Vagina (tissue), 2 donors: ENCODE measurements at places on chromosomes 3 and 15.

DNA sequence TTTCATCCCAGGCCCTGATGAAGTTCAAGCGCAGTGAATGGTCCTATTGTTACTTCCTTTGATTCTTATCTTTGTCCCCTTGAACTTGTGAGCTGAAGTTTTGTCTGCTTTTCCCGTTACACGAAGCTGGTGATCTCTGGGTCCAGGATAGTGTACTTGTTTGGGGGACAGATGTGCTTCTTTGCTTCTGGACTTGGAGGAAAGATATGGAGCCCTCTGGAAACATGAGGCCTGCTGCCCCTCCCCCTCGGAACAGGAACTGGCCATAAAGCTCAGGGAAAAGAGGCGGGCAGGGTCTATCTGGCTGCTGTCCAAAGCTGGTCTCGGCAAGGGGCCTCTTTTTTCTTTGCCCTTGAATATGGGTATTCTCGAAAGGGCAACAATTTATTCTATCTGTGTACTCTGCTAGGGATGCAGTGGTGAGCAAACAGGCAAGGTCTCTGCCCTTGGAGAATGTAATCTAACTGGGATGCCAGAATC, 47.6 kb downstream of the IDH2 start:
- DNase-seq: no peak

DNA sequence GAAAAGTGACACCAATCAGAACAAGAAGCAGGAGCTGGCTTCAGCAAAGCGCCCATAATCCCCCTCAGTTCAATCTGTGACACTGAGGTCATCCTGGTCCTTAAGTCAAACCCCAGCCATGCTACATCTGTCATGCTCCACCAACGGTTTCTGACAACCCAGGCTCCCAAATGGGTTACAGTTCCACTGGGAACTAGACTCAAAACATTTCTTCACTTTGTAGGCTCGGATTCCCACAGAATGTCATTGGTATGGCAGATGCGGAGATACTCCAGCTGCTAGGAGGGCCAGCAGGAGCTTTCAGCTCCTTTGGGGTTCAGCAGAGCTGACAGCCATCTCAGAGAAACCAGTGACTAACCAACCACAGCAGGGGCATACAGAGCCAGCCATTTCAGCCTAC, 48.9 kb downstream of the SUMF1 start:
- no peak for DNase-seq

DNA sequence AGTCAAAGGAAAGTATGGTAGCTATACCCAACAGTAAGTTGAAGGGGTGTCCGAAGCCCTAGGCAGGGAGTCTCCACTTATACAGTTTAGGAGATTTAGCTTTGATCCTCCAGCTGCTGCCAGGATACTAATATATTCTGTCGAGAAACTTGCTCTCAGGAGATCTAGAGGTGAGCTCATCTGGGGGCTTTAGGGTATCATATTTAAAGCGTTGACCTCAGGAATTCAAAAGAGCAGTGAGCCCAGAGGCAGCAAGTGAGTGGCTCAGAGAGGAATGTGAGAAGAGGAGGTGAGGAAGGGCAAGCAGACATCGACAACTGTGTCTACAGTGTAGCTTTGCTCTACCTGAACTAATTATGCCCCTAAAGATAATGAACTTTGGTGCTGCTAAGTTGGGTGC, 245.1 kb upstream of the LRTM1 start:
- no peak for DNase-seq

- no peak for DNase-seq
Observed at GRCh38 chr15:99564221-99565048, 1.3 kb upstream of the MEF2A start.

GRCh38 chr3:59850417-59850816, 800.6 kb upstream of the CFAP20DC start:
- no peak for DNase-seq

GRCh38 chr3:19734453-19734852, 199.6 kb downstream of the EFHB start:
- no peak for DNase-seq

DNA sequence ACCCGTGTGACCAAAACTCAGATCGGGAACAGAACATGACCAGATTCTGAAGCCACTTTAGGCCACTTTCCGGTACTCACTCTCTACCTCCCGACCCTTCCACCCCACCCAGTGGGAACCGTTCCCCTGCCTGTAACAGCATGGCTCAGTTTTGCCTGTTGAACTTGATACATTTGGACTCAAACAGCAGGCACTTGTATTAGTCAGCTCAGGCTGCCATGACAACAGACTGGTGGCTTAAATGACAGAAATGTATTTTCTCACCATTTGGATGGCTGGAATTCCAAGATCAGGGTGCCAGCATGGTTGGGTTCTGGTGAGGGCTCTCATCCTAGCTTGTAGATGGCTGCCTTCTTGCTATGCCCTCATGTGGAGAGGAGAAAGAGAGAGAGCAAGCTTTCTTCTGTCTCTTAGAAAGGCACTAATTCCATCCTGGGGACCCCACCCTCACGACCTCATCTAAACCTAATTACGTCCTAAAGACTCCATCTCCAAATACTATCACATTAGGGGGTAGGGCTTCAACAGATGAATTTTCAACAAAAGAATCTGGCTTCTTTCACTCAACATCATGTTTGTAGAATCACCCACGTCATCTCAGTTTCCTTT, 9.3 kb upstream of the SSUH2 start:
- DNase-seq: no peak

- DNase-seq: no peak
Observed at GRCh38 chr3:169286214-169286613, 377.3 kb downstream of the MECOM start.

DNA sequence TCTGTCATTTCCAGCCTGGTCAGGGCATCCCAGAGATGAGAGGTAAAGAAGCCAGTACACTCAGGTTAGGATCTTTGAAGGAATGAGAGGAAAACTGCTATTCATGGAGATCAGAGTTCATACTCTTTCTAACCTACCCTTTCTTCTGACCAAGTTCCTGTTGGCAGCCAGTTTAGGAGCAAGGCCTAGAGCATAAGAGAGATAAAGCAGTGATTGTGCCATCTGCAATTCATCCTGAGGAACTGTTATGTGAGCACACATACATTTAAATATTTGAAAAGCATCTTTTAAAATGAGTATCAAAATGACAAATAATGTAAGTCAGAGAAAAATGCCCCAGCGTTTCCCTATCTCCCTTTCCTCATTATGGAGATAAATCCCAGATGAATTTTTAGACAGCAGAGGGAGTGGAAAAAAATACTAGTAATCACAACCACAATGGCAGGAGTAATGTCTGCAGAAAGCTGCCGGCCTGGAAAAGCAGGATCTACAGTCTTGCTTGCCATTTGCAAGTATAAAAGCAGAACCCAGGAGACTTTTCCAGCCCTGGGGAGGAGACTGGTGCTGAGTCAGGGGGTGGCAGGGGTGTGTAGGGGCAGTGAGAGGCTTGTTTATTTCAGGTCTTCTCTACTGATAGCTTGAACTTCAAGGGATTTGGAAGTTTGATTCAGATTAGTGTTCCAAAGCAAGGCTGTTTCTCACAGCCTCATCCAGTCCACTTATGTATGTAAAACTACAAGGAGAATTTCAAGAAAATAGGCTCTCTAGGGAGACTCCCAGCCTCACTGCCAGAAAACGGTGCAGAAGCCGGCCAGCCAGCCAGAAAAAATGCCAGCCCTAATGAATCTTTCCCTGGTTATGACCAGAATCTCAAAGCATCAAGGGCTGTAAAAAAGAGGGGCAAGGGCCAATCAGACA, 1052.4 kb downstream of the TUSC7 start:
- DNase-seq: no peak

GRCh38 chr15:77541421-77542181, 91.1 kb downstream of the LINGO1 start:
- no peak for DNase-seq

DNA sequence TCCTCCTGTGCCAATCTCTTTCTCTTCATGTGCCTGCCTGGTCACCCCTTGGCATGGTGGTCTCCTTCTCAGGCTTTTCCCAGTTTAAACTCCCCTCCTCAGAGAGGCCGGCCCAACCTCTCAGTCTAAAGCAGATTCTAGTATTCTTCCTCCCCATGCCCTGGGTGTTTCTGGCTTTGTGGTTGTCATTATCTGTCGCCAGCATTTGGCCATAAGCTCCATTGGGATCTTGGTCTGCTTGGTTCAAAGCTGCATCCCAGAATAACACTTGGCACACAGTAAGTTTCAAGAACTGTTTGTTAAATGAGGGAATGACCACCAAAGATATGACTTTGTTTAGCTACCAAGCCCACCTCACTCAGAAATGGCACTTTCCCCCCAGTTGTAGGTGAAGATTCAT, 11.2 kb upstream of the RAD18 start:
- no peak for DNase-seq

DNA sequence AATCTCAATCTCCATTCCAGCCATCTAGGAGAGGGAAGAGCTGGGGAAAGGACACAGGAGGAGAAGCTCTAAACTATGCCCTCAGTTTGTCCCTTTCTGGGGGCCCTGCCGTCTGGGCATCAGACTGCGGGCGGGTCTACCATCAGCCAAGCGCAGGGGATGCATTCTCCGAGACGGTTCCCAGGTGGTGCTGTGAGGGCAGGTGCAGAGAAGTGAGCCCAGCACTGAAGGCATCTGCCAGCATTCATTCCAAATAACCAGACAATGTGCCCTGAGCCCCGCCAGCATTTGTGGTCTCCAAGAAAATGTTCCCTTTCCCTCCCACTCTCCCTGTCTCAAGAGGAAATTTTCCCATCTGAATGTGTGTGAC, 265.7 kb downstream of the XXYLT1 start:
- DNase-seq: peak; percentile 85

DNA sequence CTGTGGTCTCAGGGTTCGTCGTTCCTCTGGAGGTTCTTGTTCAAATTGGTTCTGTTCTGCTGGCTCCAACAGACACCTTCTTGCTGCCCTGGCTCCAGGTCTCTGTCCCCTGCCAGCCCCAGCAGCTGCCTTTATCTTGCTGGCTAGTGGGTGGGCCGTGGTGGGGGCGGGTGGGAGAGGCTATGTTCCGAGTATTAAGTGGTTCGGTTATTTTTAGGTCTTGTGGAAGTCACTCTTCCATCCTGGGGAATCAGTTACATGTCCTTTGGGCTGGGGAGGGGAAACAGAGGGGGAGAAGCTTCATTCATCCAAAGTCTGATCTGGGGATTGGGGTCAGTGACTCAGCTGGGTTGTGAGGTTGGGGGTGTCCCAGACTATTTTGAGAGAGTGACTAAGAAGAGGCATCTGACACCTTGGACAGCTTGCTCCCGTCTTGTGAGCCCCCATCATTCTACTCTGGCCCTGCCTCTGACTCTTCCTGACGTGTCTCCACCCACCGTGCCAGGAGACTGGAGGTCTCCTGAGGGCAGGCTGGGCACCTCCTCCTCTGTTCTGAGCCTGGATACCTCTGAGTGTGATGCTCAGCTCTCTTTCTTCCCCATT, at the start of gene XIRP1:
XIRP1 (minus strand) TSS at position 106 of the 603 bp plus-strand sequence. CDS start 3,150 bp downstream, outside the sequence.
- no peak for DNase-seq

- DNase-seq: no peak
Observed at GRCh38 chr3:54940971-54941370, 13.1 kb upstream of the LRTM1 start.

GRCh38 chr15:87767516-87767915, 489.0 kb downstream of the NTRK3 start:
- no peak for DNase-seq

- DNase-seq: no peak
Observed at GRCh38 chr15:31609906-31610305, 283.3 kb downstream of the KLF13 start.

DNA sequence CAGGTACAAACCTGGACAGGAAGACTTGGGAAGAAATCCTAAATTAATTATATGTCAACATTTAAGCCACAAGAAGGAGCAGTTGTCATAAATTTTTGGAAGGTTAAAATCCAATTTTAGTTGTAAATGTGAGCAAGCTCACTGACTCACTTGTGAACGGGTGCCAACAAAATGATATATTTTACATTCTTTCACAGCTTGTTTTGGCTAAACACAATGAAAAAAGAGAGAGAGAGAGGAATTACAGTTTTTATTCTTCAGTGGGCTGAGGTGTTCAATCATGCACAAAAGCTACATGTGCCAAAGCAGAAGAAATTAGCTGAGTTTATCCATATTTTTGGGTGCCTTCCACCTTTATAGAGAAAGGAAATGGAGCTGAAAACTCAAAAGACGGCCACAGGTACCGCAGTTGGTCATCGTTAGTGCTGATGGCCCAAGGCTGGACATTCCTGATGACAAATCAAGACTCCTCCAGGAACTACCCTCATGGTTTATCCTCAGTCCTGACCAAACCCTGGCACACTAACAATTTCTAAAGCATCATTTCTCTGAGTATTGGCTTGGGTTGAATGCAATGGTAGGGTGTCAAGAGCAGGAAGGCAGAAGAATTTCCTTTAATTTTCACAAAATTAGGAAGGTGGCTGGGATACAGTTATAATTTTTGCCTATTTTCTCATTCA, 37.6 kb upstream of the WNT5A start:
- no peak for DNase-seq

GRCh38 chr15:41336549-41336948, 3.9 kb downstream of the NUSAP1 start:
- DNase-seq: no peak

GRCh38 chr15:45363801-45364200, 14.5 kb downstream of the GATM start:
- no peak for DNase-seq

GRCh38 chr15:29990035-29990434, 92.7 kb upstream of the GOLGA8J start:
- no peak for DNase-seq

GRCh38 chr3:38367779-38368178, 21.2 kb downstream of the XYLB start:
- no peak for DNase-seq

GRCh38 chr15:68334661-68335124, 57.1 kb downstream of the FEM1B start:
- DNase-seq: no peak

DNA sequence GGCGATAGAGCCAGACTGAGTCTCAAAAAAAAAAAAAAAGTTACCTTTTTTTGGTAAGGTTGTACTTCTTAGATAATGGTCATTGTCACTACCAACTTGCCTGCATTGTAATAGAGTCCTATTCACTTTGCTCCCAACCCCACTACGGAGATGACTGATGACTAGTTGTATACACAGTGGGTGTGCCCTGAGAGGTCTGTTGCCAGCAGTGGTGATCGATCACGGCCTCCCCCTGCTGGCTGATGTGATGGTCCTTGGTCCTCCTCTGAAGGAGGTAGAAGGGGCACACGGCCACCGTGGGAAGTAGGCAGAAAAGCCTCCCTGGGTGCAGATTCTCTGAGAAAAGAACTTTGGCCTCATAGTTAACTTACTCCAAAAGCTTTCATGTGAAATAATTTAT, 10.7 kb downstream of the GCNT3 start:
- no peak for DNase-seq

GRCh38 chr3:134357914-134358811, 16.1 kb downstream of the AMOTL2 start:
- DNase-seq: no peak

GRCh38 chr3:142274908-142275307, 49.5 kb upstream of the GK5 start:
- no peak for DNase-seq

DNA sequence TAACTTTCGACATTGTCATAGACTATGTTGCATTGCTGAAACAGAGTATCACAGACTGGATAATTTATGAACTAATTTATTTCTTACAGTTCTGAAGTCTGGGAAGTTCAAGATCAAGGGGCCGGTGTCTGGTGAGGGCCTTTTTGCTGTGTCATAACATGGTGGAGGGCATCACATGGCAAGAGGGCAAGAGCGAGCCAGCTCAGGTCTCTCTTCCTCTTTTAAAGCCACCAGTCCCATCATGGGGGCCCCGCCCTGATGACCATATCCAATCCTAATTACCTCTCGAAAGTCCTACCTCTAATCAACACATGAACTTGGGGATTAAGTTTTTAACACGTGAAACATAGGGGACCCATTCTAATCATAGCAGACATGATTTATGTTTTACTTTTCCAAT, 33.5 kb upstream of the DCUN1D1 start:
- DNase-seq: no peak
